ENCODE measurements at places on chromosomes 2 and 18. TPM values are rescaled to one million over a fixed set of nuclear protein-coding genes. Genes with fewer than 3 reads are reported as not detected.

The FAM117B gene
- 2.6 TPM for total RNA-seq

The RAB27B gene
- total RNA-seq, result 65.5 TPM

- peak; percentile 38 for DNase-seq
Observed at GRCh38 chr2:118913131-118913802, 28.7 kb upstream of the MARCO start.

GRCh38 chr2:108923736-108924579 lies 65.1 kb downstream of the EDAR start:
- no peak for DNase-seq

GRCh38 chr2:179536185-179536584 lies 271.6 kb upstream of the SESTD1 start:
- peak; percentile 3 for DNase-seq

The LYG1 gene
- total RNA-seq, result 0.77 TPM

GRCh38 chr2:171574149-171574795 lies 52.0 kb downstream of the CYBRD1 start:
- DNase-seq, result peak; percentile 51

The ANKRD36 gene
- total RNA-seq, result 11.0 TPM

GRCh38 chr2:225064928-225065327 lies 22.7 kb upstream of the DOCK10 start:
- no peak for DNase-seq
